ENCODE measurements at places on chromosomes 2 and 18.
A peak's percentile ranks its signal among the peaks of the same experiment; 100 is the strongest.

DNA sequence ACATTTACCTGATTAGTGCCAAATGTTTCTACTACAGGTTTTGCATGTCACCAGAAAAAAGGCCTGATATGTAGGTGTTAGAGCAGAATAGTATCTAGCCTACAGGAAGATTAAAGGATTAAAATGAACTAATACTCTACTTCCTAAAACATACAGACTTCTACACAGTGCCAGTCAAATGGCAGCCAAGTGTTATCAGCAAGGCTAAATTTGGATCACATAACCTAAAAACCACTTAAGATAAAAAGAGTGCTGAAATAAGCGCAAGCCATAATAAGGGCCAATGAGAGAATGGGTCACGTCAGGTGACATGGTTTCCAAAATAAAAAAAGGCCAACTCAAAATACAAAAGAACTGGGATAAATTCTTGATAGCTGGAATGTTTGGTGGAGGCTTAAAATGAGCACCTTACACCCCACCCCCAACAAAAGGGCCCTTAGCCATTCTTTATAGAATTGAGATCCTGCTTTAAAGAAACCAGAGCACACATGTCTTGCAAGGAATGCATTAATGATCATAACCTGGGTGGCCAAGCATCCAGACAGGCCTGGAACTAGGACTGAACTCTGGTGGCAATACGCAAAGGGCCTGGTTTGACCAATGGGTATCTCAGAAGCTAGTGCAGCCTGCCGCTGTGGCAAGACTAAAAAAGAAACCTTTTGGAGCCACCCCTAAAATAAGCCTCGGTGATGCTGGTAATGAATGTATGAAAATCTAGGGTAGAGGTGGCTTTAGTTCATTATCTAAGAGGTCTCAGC, 32.4 kb downstream of the IRS1 start:
- H3K27me3 ChIP-seq, result no peaks in the 10 kb centered on the region
- H3K27ac ChIP-seq, result no peak overlapping the region
- H3K4me3 ChIP-seq, result no peak overlapping the region
- no peaks in the 10 kb centered on the region for H3K4me1 ChIP-seq
- DNase-seq, result no peak

DNA sequence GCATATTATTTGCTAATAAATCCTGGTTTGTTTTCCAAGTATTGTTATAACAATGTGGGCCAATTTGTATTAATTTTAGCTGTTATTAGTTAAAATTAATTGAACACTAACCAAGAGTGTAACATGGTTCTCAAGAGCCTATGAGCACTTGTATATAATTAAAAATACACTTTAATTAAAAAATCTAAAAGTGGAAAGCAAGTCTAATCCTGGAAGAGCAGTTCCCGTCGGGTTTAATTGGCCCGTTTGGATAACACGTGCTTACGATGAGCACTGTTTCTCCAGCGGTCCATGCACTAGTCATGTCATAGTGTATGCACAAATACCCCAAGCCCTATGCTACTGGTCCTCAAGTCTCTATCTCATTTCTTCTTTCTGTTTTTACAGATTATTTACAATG, 49.0 kb downstream of the DCDC2C start:
- H3K27ac ChIP-seq, result no peak overlapping the region
- H3K4me1 ChIP-seq, result no peaks in the 10 kb centered on the region
- H3K27me3 ChIP-seq, result no peaks in the 10 kb centered on the region
- peak; percentile 6 for DNase-seq
- no peak overlapping the region for H3K4me3 ChIP-seq

DNA sequence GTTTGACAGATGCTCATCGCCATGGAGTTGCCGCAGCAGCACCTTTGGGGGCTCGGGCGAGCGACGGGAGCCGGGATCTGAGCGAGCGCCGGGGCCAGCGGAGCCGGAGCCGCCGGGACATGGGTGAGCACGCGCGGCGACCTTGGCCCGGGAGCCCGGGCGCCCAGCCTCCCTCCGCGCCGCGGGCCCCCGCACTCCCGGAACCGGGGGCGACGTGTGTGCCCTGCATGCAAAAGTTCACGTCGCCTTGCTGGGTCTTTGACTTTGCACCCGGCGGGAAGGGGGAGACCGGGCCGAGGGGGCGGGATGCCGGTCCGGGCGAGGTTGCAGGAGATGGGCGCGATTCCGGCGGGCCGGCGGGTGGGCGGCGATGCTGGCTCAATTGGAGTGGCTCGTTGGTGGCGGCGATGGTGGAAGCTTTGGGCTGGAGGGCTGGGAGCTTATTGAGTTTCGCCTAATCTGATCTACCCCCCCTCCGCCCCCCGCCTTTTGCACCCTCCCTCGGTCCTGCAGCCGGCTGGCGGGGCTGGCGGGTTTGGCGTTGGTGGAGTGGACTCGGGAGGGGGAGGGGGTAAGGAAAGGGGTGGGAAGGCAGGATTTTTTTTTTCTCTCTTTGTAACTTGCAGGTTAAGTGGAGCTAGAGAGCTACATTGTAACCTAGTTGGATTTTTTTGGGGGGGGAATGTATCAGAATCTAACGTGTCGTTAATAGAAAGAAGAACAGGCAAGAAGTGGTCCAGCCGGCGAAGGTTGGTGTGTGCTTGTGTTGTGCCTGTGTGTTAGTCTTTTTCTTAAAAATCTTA, at the start of gene SETBP1:
Gene SETBP1 (plus strand): TSS at position 616 of the 803 bp plus-strand sequence. CDS start 20,459 bp downstream, outside the sequence.
- no peaks in the 10 kb centered on the region for H3K36me3 ChIP-seq
- H3K27ac ChIP-seq, result peak within 1 kb of the TSS; percentile 80
- peaks cover 19% of the 10 kb centered on the region for H3K4me1 ChIP-seq

DNA sequence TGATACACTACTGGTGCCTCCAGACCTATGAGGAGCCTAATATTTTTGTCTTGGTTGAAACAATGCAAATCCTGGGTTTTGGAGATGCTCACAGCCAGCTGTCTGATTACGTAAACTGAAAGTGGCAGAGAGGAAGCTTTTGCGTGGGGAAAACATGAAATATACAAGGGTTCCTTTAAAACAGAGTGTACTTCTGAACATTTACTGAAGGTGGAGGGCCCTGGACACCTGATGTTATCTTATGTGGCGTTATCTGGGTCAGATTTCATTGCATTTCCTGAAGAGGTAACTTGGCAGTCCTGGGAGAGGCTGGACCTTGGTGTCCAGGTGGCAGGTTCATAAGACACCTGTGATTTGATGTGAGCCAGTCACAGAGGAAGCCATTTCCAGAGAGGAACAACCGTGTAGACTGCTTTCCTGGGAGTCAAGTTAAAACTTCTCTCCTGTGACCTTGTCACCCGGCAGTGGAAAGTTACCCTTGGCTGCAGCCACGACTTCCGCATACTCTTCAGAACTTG, 105.0 kb downstream of the NEDD4L start:
- H3K4me3 ChIP-seq, result no peak overlapping the region
- H3K36me3 ChIP-seq, result no peaks in the 10 kb centered on the region
- no peaks in the 10 kb centered on the region for H3K4me1 ChIP-seq

DNA sequence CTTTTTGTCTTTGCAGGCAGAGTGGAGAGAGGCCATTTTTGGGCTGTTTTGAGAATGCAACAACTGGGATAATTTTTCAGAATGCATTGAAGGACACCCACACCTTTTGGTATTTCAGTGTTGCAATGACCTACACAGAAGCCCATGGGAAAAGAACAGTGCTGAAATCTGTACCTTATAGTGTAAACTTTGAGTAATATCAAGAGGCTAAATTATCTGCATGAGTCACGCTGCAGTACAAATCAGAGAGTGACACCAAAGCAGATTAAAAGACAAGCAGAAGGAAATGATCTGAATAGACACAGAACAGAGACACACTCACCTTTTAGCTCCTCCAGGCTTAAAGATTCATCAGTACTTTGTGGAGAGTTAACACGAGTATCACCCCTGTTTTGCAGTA, 265.3 kb downstream of the PAX3 start:
- no peak overlapping the region for H3K4me3 ChIP-seq
- H3K4me1 ChIP-seq, result no peaks in the 10 kb centered on the region
- peaks cover 50% of the 10 kb centered on the region for H3K27me3 ChIP-seq
- no peak for DNase-seq
- H3K36me3 ChIP-seq, result no peaks in the 10 kb centered on the region

GRCh38 chr2:177165721-177166711, 46.6 kb upstream of the HNRNPA3 start:
- no peak overlapping the region for H3K27ac ChIP-seq
- no peaks in the 10 kb centered on the region for H3K36me3 ChIP-seq
- DNase-seq, result no peak
- H3K4me1 ChIP-seq, result peaks cover 13% of the 10 kb centered on the region

Measured in endodermal cell (in vitro differentiated cells).